Adrenal gland (tissue), 19 donors: ENCODE measurements at places on chromosomes 4 and X.

DNA sequence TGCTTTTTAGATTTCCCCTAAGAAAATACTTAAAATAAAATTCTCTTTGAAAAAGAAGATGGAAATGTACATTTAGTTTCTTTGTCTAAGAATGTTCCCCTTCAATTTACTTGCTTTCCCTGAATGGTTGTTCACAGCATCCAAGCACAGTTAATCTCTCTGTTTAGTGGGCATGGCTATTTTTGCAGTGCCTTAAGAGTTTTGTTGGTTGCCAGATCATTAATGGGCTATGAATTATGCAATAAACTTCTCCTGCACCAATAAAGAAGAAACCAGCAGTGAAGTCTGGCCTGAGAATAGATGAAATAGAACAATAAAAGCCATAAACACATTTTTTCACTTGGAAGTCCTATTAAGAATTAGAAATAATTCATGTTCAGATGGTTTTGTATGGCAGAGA lies 980.4 kb upstream of the IGFBP7 start:
- no peak for DNase-seq
- no peak overlapping the region for H3K27ac ChIP-seq
- H3K4me3 ChIP-seq = no peak overlapping the region
- H3K4me1 ChIP-seq = no peaks in the 10 kb centered on the region

- H3K27ac ChIP-seq = no peak overlapping the region
- H3K27me3 ChIP-seq = no peaks in the 10 kb centered on the region
- no peaks in the 10 kb centered on the region for H3K36me3 ChIP-seq
- no peak overlapping the region for H3K4me3 ChIP-seq
- DNase-seq = no peak
- H3K4me1 ChIP-seq = peaks cover 16% of the 10 kb centered on the region
Observed at GRCh38 chrX:45508454-45508853, 307.8 kb upstream of the DIPK2B start.

DNA sequence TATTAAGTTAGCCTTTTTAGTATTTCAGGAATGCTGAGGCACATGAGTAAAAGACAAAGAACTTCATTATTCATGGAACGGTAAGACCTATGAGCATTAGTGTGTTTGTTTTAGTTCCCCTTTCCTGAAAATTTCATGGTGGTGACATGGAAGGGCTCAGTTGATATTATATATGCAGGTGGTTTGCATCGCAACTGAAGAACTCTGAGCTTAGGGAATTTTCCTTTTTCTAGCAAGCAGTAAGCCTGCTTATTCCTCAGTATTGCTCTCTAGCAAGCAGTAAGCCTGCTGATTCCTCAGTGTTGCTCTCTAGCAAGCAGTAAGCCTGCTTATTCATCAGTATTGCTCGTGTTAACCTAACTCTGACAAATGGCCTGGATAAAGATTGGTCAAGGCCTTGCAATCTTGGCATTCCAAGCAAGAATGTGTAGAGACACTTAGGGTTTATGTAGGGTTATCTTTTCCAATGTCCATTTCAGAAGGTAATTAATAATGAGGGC lies 37.7 kb upstream of the MAGEB18 start:
- no peaks in the 10 kb centered on the region for H3K36me3 ChIP-seq
- no peak overlapping the region for H3K27ac ChIP-seq
- no peak overlapping the region for H3K4me3 ChIP-seq

- no peaks in the 10 kb centered on the region for H3K4me1 ChIP-seq
- H3K4me3 ChIP-seq = no peak overlapping the region
- no peaks in the 10 kb centered on the region for H3K27me3 ChIP-seq
- H3K36me3 ChIP-seq = no peaks in the 10 kb centered on the region
- no peak overlapping the region for H3K27ac ChIP-seq
- no peak for DNase-seq
Observed at GRCh38 chrX:63506320-63506719, 155.2 kb upstream of the SPIN4 start.

- H3K36me3 ChIP-seq = peaks cover 3% of the 10 kb centered on the region
- no peak overlapping the region for H3K27ac ChIP-seq
- no peak overlapping the region for H3K4me3 ChIP-seq
Observed at GRCh38 chrX:16589826-16590225, 60.1 kb upstream of the S100G start.

GRCh38 chr4:114598191-114599121 lies at the start of gene UGT8:
TSS of gene UGT8 (plus strand) at chr4:114598807. CDS start at chr4:114622881, 24,074 bp downstream.
- H3K27me3 ChIP-seq = peaks cover 28% of the 10 kb centered on the region
- H3K4me1 ChIP-seq = no peaks in the 10 kb centered on the region
- no peak within 1 kb of the TSS for H3K27ac ChIP-seq
- DNase-seq = no peak
- no peaks in the 10 kb centered on the region for H3K36me3 ChIP-seq

- DNase-seq = no peak
- H3K36me3 ChIP-seq = no peaks in the 10 kb centered on the region
- no peaks in the 10 kb centered on the region for H3K27me3 ChIP-seq
Observed at GRCh38 chrX:135389717-135390116, 32.0 kb upstream of the SMIM10L2A start.

- H3K4me1 ChIP-seq = no peaks in the 10 kb centered on the region
- no peaks in the 10 kb centered on the region for H3K36me3 ChIP-seq
- no peak for DNase-seq
- no peaks in the 10 kb centered on the region for H3K27me3 ChIP-seq
Observed at GRCh38 chrX:65203545-65203944, 227.3 kb upstream of the ZC4H2 start.

- H3K27ac ChIP-seq = no peak overlapping the region
- no peaks in the 10 kb centered on the region for H3K4me1 ChIP-seq
- H3K4me3 ChIP-seq = no peak overlapping the region
- DNase-seq = no peak
- no peaks in the 10 kb centered on the region for H3K36me3 ChIP-seq
- H3K27me3 ChIP-seq = no peaks in the 10 kb centered on the region
Observed at GRCh38 chr4:74674750-74675149, 119.6 kb downstream of the BTC start.

GRCh38 chr4:115054836-115055235 lies 58.6 kb downstream of the NDST4 start:
- no peaks in the 10 kb centered on the region for H3K4me1 ChIP-seq
- no peaks in the 10 kb centered on the region for H3K36me3 ChIP-seq
- H3K27me3 ChIP-seq = no peaks in the 10 kb centered on the region

GRCh38 chrX:67351411-67351810 lies 192.4 kb upstream of the AR start:
- no peak overlapping the region for H3K4me3 ChIP-seq
- no peaks in the 10 kb centered on the region for H3K36me3 ChIP-seq
- no peak for DNase-seq
- no peaks in the 10 kb centered on the region for H3K4me1 ChIP-seq

DNA sequence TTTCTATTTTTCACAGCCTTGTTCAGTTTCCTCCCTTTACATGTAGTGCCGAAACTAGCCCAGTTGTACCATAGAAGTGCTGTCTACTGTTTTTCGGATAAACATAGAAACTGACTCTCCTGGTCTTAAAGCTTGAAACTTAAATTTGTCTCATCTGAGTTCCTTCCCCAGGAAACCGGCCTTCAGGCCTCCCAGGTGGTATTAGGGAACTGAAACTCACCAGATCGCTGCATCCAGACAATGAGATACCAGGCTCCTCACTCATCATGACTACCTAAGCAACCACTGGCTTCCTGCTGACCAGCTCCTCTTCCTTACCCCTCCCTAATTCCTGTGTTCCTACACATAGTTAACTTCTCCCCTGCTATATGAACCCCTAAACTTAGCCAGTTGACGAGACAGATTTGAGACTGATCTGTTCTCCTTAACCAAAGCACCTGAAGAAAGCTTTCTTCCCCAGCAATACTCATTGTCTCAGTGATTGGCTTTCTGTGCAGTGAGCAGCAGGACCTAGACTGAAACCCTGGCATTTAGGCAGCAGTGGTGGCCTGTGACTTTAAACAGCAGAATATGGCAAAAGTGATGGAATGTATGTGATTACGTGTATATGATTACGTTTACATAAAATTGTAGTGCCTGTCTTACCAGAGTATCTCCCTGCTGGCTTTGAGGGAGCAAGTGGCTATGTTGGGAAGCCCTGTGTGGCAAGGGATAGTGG lies 959.1 kb upstream of the LCORL start:
- H3K27me3 ChIP-seq = no peaks in the 10 kb centered on the region
- no peak overlapping the region for H3K27ac ChIP-seq
- H3K36me3 ChIP-seq = no peaks in the 10 kb centered on the region
- no peaks in the 10 kb centered on the region for H3K4me1 ChIP-seq
- H3K4me3 ChIP-seq = no peak overlapping the region
- no peak for DNase-seq

DNA sequence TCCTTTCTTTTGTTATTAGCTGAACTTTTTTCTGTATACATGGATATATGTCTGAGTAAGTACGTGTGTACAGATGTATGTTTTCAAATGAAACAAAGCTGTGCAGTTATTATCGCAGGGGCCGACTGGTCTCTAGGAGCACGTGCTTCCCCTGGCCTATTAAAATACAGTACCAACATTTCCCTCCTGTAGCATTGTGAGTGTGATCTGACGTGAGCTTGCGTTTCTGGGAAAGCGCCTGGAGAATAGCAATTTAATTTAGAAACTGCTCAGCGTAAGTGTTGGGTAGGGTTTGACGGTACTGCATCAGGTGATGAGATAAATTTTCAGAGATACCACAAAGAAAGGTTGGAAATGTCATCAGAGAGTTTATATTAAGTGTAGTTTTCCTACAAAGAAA lies 173.3 kb downstream of the FBXO8 start:
- H3K4me3 ChIP-seq = no peak overlapping the region
- no peak overlapping the region for H3K27ac ChIP-seq
- no peaks in the 10 kb centered on the region for H3K27me3 ChIP-seq
- DNase-seq = no peak
- no peaks in the 10 kb centered on the region for H3K36me3 ChIP-seq

- H3K4me1 ChIP-seq = no peaks in the 10 kb centered on the region
- no peaks in the 10 kb centered on the region for H3K36me3 ChIP-seq
- no peak for DNase-seq
- no peaks in the 10 kb centered on the region for H3K27me3 ChIP-seq
Observed at GRCh38 chr4:22874334-22874912, 181.7 kb downstream of the GBA3 start.

GRCh38 chr4:23837371-23837770 lies 52.5 kb downstream of the PPARGC1A start:
- H3K27me3 ChIP-seq = no peaks in the 10 kb centered on the region
- no peak for DNase-seq
- no peak overlapping the region for H3K27ac ChIP-seq
- no peaks in the 10 kb centered on the region for H3K4me1 ChIP-seq
- H3K4me3 ChIP-seq = no peak overlapping the region
- no peaks in the 10 kb centered on the region for H3K36me3 ChIP-seq

DNA sequence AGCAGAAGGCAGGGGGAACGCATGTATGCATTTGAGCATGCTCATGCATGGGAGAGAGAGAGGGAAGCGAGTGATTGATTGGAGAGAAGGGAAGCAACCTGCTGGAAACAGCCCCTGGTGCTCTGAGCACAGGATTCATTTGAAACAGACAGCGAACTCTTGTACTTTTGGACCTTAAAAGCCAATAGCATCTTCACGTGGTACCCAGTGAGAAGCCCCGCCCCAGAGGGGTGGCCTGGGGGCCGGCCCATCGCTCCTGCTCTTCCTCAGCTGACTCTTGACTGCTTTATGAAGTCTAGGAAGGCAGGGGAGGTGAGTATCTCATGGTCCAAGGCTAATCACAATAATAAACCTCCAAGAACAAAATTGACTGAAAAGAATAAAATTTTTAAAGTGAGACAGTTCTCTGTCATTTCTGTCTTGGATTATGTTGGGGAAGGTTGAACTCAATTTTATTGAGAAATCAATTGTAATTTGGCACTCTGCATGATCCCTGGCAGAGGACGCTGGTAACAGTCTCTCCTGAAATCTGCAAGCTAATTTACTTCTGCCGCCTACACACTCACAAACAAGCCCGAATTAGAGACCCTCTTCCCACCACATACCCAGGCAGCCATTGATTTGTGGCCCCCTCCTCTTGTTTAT lies 168.2 kb upstream of the PPARGC1A start:
- no peak overlapping the region for H3K27ac ChIP-seq
- no peaks in the 10 kb centered on the region for H3K4me1 ChIP-seq
- H3K27me3 ChIP-seq = no peaks in the 10 kb centered on the region
- DNase-seq = no peak
- H3K36me3 ChIP-seq = no peaks in the 10 kb centered on the region

DNA sequence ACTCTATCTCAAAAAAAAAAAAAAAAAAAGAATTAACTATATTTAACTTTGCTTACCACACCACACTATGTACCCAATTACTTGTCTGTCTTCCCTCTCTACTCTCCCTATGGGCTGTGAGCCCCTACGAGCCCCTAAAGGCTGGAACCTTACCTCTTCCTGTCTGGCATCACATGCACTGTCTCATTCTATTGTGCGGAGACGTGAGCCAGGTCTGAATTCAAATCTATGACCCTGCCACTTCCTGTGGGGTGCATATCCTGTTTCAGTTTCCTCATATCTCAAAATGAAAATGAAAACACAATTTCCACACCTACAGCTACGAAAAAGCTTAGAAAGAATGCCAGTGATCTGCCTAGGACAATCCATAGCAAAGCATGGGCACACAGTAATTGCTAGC lies 42.9 kb upstream of the HS3ST1 start:
- no peak overlapping the region for H3K27ac ChIP-seq
- H3K4me1 ChIP-seq = no peaks in the 10 kb centered on the region
- H3K4me3 ChIP-seq = no peak overlapping the region
- no peaks in the 10 kb centered on the region for H3K36me3 ChIP-seq
- H3K27me3 ChIP-seq = no peaks in the 10 kb centered on the region

- H3K27me3 ChIP-seq = no peaks in the 10 kb centered on the region
- no peak overlapping the region for H3K4me3 ChIP-seq
- DNase-seq = peak; percentile 18
- H3K36me3 ChIP-seq = no peaks in the 10 kb centered on the region
- H3K27ac ChIP-seq = peak overlapping the region; percentile 98
Observed at GRCh38 chr4:87005690-87006425, 71.0 kb downstream of the AFF1 start.

GRCh38 chr4:184534511-184535391 lies 60.4 kb upstream of the IRF2 start:
- H3K27me3 ChIP-seq = no peaks in the 10 kb centered on the region
- no peaks in the 10 kb centered on the region for H3K36me3 ChIP-seq
- peak overlapping the region; percentile 97 for H3K27ac ChIP-seq
- no peak for DNase-seq
- peaks cover 44% of the 10 kb centered on the region for H3K4me1 ChIP-seq

- H3K27ac ChIP-seq = no peak overlapping the region
- H3K4me3 ChIP-seq = no peak overlapping the region
- no peaks in the 10 kb centered on the region for H3K36me3 ChIP-seq
- no peaks in the 10 kb centered on the region for H3K27me3 ChIP-seq
- no peak for DNase-seq
- H3K4me1 ChIP-seq = no peaks in the 10 kb centered on the region
Observed at GRCh38 chr4:94595880-94596483, 144.2 kb downstream of the PDLIM5 start.

GRCh38 chrX:119423631-119424030 lies 24.5 kb downstream of the SLC25A43 start:
- H3K27me3 ChIP-seq = no peaks in the 10 kb centered on the region
- H3K36me3 ChIP-seq = no peaks in the 10 kb centered on the region
- H3K4me1 ChIP-seq = no peaks in the 10 kb centered on the region
- H3K4me3 ChIP-seq = no peak overlapping the region
